ENCODE measurements at places on chromosomes 5 and 9.

GRCh38 chr5:130532786-130533185 is 628.5 kb downstream of the CHSY3 start:
- no peak for DNase-seq

GRCh38 chr5:111834926-111835599 is 78.1 kb upstream of the NREP start:
- DNase-seq: no peak

DNA sequence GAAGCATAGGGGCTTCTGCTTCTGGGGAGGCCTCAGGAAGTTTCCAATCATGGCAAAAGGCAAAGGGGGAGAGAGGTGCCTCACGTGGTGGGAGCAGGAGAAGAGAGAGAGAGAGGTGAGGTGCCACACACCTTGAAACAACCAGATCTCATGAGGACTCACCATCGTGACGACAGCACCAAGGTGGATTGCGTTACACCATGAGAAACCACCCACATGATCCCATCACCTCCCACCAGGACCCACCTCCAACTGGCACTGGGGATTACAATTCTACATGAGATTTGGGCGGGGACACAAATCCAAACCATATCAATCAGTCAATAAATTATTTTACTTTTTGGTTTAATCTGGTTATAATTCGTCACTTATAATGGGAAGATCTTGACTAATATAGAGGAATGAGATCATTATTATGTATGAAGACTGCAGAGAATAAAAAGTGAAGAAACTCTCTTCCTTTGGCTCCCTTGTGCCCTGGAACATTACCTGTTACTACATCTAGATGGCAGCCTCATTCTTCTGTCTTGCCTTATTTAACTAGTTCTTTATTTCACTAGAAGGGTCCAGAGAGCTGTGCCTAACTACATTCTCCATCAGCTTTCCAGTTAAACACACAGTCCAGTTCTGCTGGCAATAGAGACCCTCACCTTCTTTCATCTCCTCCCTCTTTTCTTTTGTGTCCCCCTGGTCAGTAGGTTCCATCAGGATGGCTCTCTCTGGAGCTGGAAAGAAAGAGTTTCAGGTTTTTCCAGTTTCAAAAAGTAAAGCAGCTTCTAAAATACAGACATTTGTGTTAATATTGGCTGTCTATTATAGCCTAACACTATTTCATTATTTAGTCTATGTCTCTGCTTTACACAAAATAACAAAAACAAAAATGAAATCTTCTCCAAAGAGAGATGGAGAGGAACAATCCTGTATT is 21.7 kb upstream of the SPINK7 start:
- no peak for DNase-seq

GRCh38 chr5:140965905-140966292 is 377 bp upstream of the PCDHAC2 start:
- DNase-seq: no peak

- peak; percentile 54 for DNase-seq
Measured at GRCh38 chr9:128733256-128733655, 9.3 kb upstream of the ZDHHC12 start.

GRCh38 chr9:97394881-97395280 is 17.0 kb upstream of the TDRD7 start:
- no peak for DNase-seq

DNA sequence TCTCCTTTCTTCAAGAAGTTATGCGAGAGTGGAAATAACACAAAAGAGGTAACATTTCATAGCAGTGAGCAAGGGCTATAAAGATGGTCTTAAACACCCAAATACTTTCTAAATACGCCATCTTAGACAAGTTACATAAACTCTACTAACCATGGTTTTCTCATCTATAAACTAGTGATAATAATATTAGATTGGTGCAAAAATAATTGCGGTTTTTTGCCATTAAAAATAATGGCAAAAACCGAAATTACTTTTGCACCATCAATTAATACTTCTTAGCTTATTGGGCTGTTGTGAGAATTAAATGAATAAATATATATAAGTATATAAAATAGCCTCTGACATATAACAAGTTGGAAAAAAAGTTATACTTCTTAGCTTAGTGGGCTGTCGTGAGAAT is 23.7 kb downstream of the GABRA6 start:
- no peak for DNase-seq

DNA sequence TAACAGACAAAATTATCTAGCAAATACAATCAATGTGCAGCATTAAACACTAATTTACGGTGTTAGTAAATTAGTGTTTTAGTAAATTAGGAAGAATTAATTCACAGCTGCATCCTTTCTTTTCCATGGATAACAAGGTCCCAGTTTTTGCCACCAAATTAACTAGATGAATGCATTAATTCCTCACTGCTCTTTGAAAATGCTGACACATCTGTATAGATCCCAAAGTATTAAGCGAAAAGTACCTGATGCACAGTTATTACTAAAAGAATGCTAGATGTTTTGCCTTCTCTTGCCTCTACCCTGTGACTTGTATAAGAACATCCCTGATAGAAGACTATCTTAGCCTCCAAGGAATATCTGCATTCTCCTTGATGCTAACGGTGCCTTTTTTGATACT is 612.7 kb upstream of the DMAC1 start:
- DNase-seq: no peak

- DNase-seq: no peak
Measured at GRCh38 chr9:21443849-21444625, 3.8 kb downstream of the IFNA1 start.

DNA sequence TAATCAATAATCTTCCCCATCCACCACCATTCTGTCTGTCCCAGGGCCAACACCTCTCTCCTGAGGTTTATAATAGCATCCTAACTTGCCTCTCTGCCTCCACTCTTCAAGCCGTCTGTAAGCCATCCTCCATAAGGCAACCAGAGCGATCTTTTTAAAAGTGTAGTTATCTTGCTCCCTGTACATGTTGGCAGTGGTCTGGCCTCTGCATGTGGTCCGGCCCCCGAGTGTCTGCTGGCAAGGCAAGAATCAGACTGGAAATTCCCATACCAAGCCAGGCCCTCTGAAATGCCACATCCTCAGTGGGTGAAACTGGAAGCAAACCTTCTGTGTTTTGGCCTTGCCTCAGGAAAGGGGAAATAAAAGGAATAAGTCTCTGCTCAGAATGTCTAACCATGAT is 17.0 kb downstream of the TTLL11 start:
- no peak for DNase-seq

DNA sequence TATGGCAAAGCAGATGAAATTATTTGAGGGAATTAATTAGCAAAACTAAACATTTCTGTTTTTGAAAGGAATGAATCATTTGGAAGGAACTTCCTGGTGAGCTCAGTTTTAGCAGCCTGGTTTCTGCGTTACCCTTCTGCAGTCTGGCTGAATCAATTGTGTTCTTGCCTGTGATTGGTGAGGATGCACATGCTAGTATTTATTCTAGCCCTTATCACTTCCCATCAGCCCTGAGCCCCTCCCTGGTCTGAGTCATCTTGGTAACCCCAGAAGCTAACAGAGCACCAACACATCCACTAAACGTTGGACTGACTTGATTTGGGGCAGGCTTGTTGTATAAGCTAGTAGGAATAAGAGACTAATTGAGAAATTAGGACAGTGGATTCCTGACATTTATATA is 6.6 kb downstream of the TJP2 start:
- DNase-seq: no peak

- DNase-seq: no peak
Measured at GRCh38 chr5:102813740-102814139, 58.6 kb downstream of the PAM start.

DNA sequence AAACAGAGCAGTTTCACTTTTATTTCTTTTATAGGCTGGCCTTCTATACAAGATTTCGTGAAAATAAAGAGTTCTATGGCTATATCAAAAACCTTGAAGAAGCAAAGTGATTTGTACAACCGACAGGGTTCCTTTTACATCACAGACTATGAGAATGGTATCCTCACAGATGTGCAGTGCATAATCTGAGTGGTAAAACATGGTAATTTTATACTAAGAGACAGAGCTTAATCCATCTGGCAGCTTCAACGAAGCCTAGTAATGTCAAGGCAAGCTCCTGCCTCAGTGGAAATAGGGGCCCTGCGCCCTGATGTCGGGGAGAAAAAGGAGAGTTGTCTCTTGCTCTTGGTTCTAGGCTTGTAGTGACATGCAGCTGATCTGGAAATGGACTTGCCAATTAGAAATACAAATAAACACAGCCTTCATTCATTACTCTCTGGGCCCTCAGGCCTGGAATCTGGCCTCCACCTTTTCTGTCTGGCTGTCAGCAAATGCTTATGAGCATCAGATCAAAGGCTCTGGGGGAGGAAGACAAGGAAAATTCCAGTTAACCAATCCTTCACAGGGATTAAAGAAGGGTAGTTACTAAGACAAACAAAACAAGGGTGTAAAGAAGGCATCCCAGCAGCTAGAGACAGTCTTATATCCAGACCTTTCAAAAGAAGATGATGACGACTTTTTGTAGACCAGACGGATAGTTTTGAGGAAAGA is 33.6 kb upstream of the TRIM32 start:
- no peak for DNase-seq

- DNase-seq: peak; percentile 47
Measured at GRCh38 chr5:91383956-91384300, 811 bp upstream of the ARRDC3 start.

GRCh38 chr9:131995382-131995781 is 84.3 kb downstream of the MED27 start:
- no peak for DNase-seq

- DNase-seq: peak; percentile 62
Measured at GRCh38 chr5:141734501-141735229, 52.6 kb upstream of the ARAP3 start.

DNA sequence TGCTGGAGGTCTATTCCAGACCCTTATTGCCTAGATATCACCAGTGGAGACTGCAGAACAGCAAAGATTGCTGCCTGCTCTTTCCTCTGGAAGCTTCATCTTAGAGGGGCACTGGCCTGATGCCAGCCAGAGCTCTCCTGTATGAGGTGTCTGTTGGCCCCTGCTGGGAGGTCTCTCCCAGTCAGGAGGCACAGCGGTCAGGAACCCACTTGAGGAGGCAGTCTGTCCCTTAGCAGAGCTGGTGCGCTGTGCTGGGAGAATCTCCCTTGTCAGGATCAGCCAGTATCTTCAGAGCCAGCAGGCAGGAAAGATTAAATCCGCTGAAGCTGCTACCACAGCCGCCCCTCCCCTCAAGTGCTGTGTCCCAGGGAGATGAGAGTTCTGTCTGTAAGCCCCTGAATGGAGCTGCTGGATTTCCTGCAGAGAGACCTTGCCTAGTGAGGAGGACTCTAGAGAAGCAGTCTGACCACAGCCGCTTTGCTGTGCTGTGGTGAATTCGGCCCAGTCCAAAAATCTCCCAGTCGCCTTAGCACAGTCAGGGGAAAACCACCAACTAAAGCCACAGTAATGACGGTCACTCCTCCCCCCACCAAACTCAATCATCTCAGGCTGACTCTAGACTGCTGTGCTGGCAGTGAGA is 124.1 kb downstream of the JAKMIP2 start:
- DNase-seq: no peak

GRCh38 chr5:8848366-8848765 is 697.5 kb downstream of the SEMA5A start:
- DNase-seq: no peak

DNA sequence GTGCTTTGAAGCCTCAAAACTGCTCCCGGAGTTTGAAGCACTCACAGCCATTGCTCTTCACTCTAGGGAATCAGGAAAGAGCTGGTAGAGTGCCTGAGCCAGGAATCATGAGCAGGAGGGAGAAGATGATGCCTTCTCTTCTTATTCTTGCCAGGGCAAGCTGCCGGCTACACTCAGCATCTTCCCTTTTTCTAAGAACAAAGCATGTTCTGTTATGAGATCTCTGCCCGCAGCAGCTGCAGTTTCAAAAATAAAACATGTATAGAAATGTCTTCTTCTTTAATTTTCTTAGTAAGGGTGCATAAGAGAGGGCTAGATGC is 57.9 kb upstream of the RICTOR start:
- no peak for DNase-seq

GRCh38 chr5:116772806-116773205 is 198.2 kb upstream of the SEMA6A start:
- no peak for DNase-seq

DNA sequence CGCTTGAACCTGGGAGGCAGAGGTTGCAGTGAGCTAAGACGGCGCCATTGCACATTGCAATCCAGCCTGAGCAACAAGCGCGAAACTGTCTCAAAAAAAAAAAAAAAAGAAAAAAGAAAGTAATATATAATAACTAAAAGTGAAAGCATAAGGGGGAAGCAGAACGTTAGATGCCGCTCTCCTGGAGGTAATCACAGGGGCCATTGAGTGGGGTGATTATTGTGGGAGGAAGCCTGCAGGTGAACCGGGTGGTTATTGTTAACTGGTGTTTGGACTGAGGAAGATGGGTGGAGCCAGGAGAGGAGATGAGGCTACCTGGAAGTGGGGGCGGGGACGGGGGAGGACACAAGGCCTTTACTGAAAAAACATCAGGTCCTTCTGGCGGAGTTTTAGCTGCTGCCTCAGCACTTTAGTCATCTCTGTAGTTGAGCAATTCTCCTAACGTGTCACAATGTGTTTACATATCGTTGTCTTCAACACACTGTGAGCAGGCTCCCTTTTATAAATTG is 5.3 kb upstream of the TJP2 start:
- no peak for DNase-seq

- peak; percentile 70 for DNase-seq
Measured at GRCh38 chr9:36154331-36154952, 14.7 kb upstream of the CCIN start.

DNA sequence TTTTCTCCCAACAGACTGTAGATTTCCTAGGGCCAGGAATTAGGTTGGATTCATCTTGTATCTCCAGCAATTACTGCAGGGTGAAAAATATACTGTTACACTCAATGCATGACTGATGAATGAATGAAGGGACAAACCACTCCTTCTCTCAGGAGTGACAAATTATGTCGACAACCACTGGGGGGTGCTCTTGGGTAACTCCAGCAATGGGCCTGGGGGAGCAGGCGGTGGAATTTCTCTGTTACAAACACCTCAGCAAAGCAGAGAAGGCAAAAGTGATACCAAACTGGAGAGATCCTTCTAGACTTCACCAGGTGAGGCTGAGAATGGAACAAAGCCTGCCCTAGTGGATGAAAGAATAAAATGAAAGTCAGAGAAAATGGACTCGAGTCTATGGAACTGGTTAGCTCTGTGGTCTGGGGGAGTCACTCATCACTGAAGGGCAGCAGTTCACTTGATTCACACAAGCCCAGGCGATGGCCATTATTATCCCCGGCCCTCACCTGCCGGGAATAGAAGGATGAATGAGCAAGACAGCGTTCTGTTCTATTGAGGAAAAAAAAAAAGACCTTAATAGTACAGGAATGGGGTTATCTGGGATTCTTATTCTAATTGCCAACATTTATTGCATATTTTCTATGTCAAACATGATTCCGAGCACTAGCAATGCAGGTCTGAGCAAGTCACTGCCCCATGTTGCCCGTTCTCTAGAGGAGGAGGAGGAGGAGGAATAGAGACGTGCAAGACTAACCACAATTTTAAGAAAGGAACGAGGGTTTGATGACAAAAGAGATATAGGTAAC is 341.1 kb downstream of the ASTN2 start:
- DNase-seq: peak; percentile 11

DNA sequence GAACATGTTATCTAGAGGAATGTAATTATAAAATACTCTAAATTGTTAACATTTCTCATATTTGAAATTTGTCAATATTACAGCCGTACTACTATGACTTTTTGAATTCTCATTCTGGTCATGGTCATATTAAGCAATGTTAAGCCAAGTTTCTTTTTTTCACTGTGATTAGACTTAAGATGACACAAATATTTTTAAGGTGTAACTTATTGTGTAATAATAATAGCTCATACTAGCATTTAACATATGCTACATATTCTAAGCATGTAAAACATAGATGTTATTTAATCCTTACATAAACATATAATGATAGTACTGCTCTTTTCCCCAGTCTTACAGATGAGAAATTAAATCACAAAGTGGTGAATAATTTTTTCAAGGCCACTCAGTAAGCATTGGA is 35.9 kb upstream of the LRRC70 start:
- DNase-seq: no peak
